ENCODE measurements at places on chromosomes 2 and 18.
A peak's percentile ranks its signal among the peaks of the same experiment; 100 is the strongest.

DNA sequence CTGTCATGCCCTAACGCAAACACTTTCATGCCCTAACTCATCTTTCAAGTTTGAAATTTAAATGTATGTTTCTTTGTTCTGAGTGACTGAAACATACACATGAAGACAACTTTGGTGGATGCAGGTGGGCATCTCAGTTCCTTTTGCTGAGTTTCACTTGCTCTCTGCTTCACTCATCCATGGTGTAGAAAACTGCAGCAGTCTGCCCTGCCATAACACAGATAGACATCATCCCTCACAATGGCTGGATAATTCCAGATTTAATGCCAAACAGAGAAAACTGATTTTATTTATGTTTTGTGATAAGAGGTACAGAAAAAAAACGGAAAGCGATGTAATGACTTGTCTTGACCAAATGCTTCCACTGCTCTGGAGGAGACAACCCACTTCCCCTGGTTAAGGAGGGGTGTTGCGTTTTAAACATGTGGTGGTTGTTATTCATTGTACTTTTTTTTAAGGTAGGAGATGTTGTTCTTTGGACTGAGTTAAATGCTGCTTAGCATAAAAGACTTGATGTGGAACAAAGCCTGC lies 70.4 kb downstream of the RHBDD1 start:
- DNase-seq: no peak

- peak; percentile 51 for DNase-seq
Measured at GRCh38 chr2:47300609-47301276, 102.2 kb upstream of the MSH2 start.

DNA sequence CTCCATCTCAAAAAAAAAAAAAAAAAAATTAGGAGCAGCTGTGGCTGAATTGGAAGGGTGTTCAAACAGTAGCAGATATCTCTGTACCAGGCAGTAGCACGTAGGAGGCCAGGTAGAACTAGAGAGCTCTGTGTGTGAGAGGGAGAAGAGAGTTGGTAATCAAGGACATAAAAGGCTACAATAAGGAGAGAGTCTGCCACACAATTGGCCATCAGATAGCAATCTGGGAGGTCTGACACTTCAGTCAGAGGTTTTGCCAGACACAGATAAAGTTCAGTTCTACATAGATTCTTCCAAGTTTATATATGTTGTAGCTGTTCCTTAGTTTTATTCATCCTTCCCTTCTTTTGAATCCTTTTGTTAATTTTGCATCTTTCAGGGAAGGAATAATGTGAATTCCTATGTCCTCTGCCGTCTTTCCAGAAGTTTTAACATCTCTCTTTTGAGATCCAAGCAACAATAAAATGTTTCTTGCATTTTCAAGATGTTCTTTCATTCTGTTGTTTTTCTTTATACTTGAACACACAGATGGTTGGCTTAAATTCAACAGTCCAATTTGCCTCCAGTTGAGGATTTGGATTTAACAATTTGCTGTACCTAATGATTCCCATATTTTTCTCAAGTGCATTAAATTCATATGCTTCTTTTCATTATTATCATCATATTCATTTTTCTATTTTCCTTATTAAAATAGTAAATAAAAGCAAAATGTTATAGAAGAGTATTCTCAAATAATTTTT lies 600.3 kb upstream of the GCFC2 start:
- DNase-seq: no peak

GRCh38 chr2:68435615-68436014 lies 31.5 kb downstream of the FBXO48 start:
- no peak for DNase-seq

- no peak for DNase-seq
Measured at GRCh38 chr2:34799556-34799955, 1200.5 kb upstream of the FAM98A start.

- DNase-seq: no peak
Measured at GRCh38 chr2:60453301-60453700, 100.2 kb downstream of the BCL11A start.

DNA sequence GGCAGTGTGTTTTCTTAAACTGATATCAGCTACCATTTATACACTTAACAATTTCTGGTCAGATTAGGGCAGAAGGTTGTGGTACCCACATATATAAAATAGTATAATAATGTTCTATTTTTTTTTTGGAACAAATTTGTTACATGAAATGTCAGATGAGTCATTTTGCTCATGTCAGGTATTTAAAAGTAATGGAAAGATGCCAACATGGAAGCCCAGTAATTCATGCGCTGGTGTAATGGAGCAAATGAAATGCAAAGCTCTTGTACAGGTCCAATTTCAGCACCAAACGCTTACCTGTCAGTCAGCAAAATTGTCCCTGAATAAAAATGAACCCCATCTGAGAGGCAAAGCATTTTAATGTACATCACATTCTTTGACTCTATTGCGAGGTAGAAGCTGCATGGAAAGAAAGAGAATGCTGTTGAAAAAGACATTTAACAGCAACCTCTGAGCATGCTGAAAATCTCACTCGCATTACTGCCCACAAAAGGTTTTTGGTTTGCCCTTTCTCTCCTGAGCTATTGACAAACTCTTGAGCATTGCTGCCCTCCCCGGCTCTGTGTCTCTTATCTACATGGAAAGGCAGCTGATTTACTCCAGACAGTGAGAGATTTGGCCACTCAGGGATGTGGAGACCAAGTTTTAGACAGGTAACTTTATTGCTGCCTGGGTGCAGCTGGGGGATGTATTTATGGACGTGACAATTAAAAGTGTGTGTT lies 217.5 kb downstream of the CAMKMT start:
- DNase-seq: no peak

- DNase-seq: no peak
Measured at GRCh38 chr2:159984034-159984433, 78.4 kb downstream of the PLA2R1 start.

DNA sequence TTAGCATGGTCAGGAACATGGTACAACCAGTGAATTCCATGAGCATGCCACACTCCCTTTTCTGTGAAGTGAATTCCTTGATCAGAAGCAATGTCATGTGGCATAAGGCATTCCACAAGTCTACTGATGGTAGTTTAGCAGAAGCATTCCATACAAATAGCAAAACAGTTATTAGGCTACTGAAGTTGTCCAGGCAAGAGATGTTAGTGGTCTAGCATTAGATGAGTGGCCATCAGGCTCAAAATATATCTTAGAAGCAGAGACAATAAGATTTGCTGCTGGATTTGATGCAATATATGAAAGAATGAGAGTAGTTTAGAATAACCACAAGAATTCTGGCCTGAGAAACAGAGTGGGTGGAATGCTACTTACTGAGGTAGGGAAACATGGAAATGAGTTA lies 355.3 kb upstream of the NRXN1 start:
- DNase-seq: no peak

DNA sequence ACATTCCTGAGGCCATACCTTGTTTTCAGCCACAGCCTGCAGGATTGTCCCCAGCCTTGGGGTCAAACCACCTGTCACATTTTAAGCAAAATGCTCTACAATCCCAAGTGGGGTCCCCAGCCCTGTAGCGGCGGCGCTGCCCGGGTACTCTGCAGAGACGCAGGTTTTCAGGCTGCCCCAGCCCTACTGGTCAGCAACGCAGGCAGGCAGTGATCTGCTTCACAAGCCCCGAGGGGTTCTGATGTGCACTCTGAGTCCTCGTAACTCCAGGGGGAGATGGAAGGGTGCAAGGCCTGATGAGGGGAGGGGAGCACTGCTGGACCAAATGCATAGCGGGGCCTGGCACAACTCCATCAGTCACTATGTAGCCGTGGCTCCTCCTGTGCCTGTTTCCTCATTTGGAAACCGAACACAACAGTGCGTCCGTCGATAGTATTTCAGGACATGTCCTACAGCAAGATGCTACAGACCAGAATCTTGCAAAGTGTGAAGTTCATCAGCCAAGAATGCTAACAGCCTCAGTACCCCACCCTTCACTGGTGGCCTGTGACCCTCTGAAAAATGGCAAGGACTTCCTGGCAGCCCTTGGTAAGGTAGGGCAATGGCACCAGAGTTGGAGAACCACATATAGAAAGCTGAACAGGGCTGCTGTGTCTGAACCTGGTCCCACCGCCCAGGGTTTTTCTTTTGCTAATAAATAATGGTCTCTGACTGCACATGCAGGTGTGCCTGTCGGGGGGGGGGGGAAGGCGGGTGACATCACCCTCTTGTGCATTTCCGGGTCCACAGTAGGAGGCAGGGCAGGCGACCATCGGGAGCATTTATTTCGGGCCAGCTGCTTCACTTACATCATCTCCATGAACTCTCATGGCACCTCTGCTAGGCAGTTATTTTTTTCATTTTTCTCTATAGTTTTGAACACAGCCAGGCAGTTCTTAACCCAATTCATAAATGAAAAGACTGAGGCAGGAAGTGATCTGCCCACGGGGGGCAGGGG lies 50.6 kb upstream of the TFCP2L1 start:
- no peak for DNase-seq

GRCh38 chr2:28406276-28407096 lies 13.8 kb downstream of the FOSL2 start:
- DNase-seq: no peak

DNA sequence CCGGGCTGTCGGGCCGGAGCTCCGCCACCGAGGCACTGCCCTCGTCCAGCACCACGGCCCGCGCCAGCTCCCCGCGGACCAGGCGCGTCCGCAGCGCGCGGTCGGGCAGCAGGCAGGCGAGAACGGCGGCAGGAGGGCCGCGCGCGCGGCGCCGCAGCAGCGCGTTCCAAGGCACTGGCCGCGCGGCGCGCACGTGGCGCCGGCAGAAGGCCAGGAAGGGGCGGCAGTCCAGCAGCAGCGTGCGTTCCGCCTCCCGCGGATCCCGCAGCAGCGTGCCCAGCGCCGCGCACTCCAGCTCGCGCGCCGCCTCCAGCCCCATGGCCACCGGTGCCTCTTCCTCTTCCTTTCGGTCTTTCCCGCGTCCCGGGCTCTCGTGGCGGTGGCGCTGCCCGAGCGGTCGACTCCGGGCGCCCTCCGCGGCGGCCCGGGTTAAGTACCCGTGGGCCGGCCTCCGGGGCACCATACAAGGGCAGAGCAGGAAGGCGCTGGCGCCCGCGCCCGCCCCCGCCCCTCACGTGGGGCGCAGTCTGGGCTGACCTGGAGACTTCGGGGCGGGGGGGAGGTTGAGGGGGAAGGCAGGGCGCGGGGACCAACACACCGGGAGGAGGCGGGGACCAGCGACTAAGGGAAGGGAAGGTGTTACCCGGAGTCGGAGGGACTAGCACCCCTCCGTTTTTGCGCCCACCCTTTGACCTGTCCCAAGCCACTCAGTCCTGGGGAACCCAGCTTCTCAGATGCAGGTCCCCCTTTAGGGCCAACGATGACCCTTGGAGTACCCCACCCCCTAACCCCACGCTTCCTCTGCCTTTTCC lies at the start of gene DUSP2:
Gene DUSP2, minus strand, starts transcription at position 405 of the 812 bp plus-strand sequence. Its CDS starts 86 bp downstream, at position 319.
- peak; percentile 81 for DNase-seq

- no peak for DNase-seq
Measured at GRCh38 chr2:99509387-99509786, 19.6 kb upstream of the REV1 start.

- DNase-seq: no peak
Measured at GRCh38 chr2:141848191-141848590, 282.6 kb downstream of the LRP1B start.

DNA sequence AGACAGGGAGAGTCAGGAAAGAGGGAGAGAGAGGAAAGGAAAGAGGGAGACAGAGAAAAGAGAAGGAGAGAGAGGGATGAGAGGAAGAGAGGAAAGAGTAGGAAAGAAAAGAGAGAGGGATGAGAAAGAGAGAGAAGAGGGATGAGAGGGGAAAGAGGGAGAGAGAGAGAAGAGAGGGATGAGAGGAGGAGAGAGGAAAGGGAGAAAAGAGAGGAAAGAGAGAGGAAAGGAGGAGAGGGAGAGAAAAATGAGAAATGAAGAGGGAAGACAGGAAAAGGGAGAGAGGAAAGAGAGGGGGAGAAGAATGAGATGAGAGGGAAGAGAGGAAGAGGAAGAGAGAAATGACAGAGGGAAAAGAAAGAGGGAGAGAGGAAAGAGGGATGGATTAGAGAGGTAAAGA lies 207.0 kb upstream of the SKOR2 start:
- no peak for DNase-seq

GRCh38 chr2:150431561-150432311 lies 55.7 kb downstream of the RND3 start:
- DNase-seq: no peak

DNA sequence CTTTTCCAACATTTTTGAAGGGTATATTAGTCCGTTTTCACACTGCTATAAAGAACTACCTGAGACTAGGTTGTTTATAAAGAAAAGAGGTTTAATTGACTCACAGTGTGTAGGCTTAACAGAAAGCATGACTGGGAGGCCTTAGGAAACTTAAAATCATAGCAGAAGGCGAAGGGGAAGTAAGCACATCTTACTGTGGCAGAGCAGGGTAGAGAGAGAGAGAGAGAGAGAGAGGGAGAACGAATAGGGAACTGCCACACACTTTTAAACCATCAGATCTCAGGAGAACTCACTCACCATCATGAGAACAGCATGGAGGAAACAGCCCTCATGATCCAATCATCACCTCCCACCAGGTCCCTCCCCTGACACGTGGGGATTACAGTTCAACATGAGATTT lies 420.3 kb downstream of the SOCS6 start:
- DNase-seq: no peak

DNA sequence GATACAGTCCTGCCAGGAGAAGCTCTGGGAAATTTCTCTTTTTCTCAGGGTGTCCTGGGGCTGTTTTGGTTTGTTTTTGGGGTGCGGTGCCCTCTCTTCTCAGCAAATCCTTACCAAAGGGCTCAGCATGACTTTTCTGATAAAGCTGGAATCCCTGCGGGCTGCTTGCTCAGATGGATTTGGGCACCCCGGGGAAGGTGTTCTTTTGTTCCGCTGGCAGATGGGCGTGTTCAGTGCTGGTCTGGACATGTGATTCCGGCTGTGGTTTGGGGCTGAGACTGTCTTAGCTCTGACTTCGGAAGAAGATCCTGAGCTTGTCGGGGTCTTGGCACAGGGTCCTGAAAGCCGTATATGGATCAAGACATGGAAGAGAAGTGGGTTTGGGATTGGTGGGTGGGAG lies 134.2 kb upstream of the SPRED2 start:
- no peak for DNase-seq

GRCh38 chr2:1701020-1701419 lies 43.3 kb downstream of the PXDN start:
- DNase-seq: no peak

DNA sequence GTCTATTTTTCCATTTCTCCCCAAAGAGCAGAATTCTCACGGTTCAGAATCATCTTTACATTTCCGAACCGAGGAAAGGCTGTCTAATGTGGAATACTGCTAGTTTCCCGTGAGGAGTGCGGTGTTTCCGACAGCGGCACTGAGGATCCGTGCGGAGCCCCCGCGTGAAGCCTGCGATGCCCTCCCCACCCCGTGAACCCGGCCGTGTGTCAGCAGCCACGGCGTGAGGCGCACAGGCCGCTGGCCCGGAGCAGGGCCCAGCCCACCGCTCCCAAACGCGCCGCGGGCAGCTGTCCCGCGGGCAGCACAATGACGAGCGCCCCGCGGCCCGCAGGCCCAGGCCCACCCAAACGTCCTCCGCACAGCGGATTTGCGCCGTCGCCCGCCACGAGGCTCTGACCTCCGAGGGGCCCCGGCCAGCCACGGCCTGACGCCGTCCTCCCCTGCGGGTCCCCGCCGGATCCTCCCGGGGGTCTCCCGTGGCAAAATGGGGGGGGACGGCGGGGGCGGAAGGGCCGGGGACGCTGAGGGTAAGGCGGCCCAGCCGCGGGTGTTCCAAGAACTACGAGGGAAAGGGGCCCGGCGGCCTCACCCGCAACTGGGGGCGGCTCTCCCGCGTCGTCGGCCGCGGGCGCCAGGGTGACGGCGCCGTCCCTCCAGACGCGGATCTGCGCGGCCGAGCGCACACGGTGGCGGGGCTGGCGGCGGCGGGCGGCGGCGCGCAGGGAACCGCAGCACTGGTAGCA lies 796 bp downstream of the SPIRE1 start:
- DNase-seq: peak; percentile 29

- DNase-seq: no peak
Measured at GRCh38 chr18:76464281-76465259, 30.5 kb downstream of the ZNF516 start.

- no peak for DNase-seq
Measured at GRCh38 chr2:69979902-69980807, 18.7 kb upstream of the ASPRV1 start.

Measured in hematopoietic multipotent progenitor cell (in vitro differentiated cells).